Uterus (tissue), 4 donors: ENCODE measurements at places on chromosomes 11 and 22.

GRCh38 chr22:43600265-43600664 is 188.5 kb downstream of the MPPED1 start:
- no peaks in the 10 kb centered on the region for H3K36me3 ChIP-seq
- H3K4me3 ChIP-seq, result no peak overlapping the region
- no peaks in the 10 kb centered on the region for H3K4me1 ChIP-seq
- no peaks in the 10 kb centered on the region for H3K27me3 ChIP-seq

- DNase-seq, result no peak
- H3K4me1 ChIP-seq, result no peaks in the 10 kb centered on the region
- no peaks in the 10 kb centered on the region for H3K27me3 ChIP-seq
- no peak overlapping the region for H3K4me3 ChIP-seq
- no peak overlapping the region for H3K27ac ChIP-seq
- H3K36me3 ChIP-seq, result no peaks in the 10 kb centered on the region
These were observed 154.2 kb downstream of the LARGE1 start for GRCh38 chr22:33766091-33766490.

- no peaks in the 10 kb centered on the region for H3K36me3 ChIP-seq
- DNase-seq, result no peak
- H3K27me3 ChIP-seq, result no peaks in the 10 kb centered on the region
- H3K27ac ChIP-seq, result no peak overlapping the region
- no peaks in the 10 kb centered on the region for H3K4me1 ChIP-seq
These were observed 336 bp upstream of the LIF start for GRCh38 chr22:30246814-30247376.

DNA sequence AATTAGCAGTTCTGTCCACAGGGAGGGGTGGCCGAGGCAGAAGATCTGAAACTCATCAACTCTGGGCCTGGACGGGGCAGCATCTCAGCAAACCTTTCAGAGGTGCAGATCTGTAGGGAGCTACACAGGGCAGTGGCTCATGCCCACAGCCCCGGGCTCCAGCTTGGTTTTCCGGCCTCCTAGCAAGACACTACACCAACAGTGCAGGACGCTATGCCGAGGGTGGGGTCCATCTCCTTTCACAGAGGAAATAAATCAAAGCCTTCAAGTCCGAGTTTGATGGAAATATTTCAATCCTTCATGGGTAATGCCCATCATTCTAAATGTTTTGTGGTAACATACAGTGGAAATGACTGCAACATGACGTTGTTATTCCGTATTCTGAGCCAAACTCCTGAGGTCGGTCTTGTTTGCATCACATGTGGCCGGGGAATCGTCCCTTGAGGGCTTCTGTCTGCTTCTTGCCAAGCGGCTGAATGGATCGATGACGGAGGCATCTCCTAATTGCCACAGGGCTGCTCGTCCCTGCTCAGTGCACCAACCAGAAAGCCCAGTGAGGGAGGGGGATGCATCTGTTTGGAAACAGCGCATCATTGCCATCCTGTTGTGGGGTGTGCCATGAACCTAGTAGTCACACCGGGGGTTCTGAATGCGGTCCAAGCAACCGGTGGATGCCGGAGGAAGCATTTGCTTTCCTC is 30.0 kb downstream of the LINC01488 start:
- H3K27me3 ChIP-seq, result no peaks in the 10 kb centered on the region
- no peak for DNase-seq
- H3K36me3 ChIP-seq, result no peaks in the 10 kb centered on the region
- H3K4me3 ChIP-seq, result no peak overlapping the region
- no peak overlapping the region for H3K27ac ChIP-seq
- no peaks in the 10 kb centered on the region for H3K4me1 ChIP-seq

- H3K27ac ChIP-seq, result no peak overlapping the region
- H3K36me3 ChIP-seq, result no peaks in the 10 kb centered on the region
- no peaks in the 10 kb centered on the region for H3K4me1 ChIP-seq
These were observed 22.1 kb downstream of the HEPHL1 start for GRCh38 chr11:94043241-94043640.

GRCh38 chr11:26134481-26135355 is 197.2 kb upstream of the ANO3 start:
- no peaks in the 10 kb centered on the region for H3K27me3 ChIP-seq
- H3K4me1 ChIP-seq, result no peaks in the 10 kb centered on the region
- DNase-seq, result no peak
- H3K27ac ChIP-seq, result no peak overlapping the region
- H3K4me3 ChIP-seq, result no peak overlapping the region

GRCh38 chr22:50715250-50715649 is 22.8 kb upstream of the ACR start:
- DNase-seq, result no peak
- no peak overlapping the region for H3K27ac ChIP-seq
- no peak overlapping the region for H3K4me3 ChIP-seq
- H3K36me3 ChIP-seq, result no peaks in the 10 kb centered on the region
- no peaks in the 10 kb centered on the region for H3K27me3 ChIP-seq
- H3K4me1 ChIP-seq, result no peaks in the 10 kb centered on the region

- H3K27ac ChIP-seq, result peak overlapping the region; percentile 94
- H3K27me3 ChIP-seq, result no peaks in the 10 kb centered on the region
- H3K36me3 ChIP-seq, result no peaks in the 10 kb centered on the region
- no peak overlapping the region for H3K4me3 ChIP-seq
- DNase-seq, result no peak
- H3K4me1 ChIP-seq, result peaks cover 12% of the 10 kb centered on the region
These were observed 81.5 kb upstream of the BID start for GRCh38 chr22:17855572-17856290.

DNA sequence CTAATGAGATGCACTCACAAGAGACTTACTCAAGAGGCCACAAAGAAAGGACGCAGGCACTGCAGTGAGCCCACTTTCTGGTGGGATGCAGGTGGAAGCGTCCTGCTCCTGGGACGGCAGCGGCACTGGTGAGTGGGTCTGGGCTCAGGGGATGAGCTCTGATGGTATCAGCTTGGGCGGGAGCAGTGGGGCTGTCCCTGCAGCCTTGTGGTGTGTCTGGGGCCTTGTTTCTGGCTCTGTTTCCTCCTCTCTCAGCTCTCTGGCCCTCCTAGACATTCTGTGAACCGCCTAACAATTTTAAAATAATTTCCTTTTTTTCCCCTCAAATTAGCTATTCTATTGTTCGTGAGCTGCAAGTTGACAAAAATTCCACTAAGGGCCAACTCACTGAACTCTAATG is 8.8 kb upstream of the ST14 start:
- no peaks in the 10 kb centered on the region for H3K4me1 ChIP-seq
- no peaks in the 10 kb centered on the region for H3K27me3 ChIP-seq
- H3K36me3 ChIP-seq, result no peaks in the 10 kb centered on the region
- no peak overlapping the region for H3K4me3 ChIP-seq
- no peak overlapping the region for H3K27ac ChIP-seq

DNA sequence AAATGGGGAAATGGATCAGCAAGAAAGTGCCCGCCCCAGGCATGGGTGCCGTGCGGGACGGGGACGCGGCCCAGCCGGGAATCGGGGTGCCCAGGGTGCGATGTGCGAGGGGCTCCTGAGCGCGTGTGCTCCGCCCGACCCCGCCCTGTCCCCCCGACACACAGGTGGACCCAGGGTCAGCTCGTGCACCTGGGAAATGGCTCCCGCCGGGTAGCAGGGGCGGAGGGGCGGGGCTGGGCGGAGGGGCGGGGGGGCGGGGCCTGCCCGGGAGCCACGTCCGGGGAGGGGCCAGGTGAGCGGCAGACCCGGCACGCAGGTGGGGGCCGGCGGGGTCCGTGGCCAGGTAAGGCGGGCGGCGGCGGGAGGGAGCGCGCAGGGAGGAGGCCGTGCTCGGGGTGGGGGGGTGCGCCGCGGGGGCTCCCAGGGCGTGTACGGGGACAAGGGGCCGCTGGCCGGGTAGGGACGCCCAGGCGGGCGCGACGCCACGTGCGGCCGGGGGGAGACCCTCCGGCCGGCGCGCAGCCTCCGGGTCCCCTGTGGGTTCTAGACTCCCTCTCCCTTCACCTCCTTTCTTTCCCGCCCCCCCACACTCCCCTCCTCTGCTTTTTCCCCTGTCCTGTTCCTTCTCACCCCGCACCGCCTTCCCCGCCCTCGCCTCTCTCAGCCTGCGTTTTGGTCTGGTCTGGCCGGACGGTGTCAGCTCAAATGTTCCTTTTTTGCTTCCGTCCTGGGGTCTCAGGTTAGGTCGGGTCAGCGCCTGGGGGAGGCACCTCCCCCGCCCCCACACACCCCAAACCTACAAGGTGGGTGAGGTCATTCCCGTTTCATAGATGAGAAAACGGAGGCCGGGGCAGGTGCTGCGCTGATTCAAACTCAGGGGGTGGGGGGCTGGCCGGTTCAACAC is at the start of gene ARHGAP8:
TSS of gene ARHGAP8 (plus strand) at position 291 of the 904 bp plus-strand sequence. CDS start 33,953 bp downstream, outside the sequence.
- no peaks in the 10 kb centered on the region for H3K4me1 ChIP-seq
- no peak for DNase-seq
- H3K27ac ChIP-seq, result no peak within 1 kb of the TSS
- no peaks in the 10 kb centered on the region for H3K36me3 ChIP-seq
- H3K27me3 ChIP-seq, result no peaks in the 10 kb centered on the region
- H3K4me3 ChIP-seq, result no peak within 1 kb of the TSS

DNA sequence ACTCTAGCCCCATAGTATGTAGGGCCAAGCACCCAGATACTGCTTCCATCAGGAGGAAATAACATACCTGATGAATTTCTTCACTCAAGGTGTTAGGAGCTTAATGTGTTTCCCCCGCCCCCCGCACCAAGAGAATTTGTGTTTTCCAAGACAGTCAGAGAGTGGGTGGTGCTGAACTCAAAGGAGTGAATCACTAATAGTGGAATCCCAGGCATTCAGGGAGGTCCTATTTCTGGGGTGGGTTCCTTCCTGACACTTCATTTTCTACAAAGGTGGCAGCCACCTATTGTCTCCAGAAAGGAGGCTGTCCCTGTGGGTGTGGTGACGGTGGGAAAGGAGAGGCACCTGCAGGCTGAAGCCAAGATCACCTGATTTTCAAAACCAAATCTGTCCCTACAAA is 50.8 kb upstream of the ELF5 start:
- H3K4me3 ChIP-seq, result no peak overlapping the region
- no peak overlapping the region for H3K27ac ChIP-seq
- no peak for DNase-seq

DNA sequence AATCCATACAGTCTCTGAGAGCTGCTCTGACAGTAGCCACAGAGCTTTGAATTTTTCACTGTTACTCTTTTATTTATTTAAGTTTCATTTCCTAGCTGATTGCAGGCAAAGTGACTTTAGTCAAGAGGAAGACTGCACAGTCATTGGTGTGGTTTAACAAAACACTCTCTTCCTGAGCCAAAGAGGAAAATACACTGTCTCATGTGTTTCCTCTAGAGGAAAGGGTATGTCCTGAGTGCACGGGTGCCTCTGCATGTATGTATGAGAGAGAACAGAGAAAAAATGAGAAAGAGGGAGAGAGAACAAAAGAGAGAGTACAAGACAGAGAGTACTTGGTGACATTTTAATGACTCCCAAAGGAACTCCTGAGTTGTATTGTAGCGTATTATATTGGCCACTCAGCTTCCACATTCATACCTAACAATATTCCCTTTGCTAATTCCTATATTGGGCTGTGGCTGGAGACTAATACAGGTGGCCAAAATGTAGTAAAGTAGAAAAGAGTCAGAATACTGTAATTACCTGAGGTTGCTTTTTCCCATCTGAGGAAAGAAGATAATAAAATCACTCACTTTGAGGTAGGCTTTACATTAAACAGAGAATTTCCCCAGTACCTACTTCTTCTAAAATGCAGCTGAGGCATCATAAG is at the start of gene OR4D9:
TSS of gene OR4D9 (plus strand) at position 599 of the 649 bp plus-strand sequence. CDS start 3,374 bp downstream, outside the sequence.
- no peak within 1 kb of the TSS for H3K4me3 ChIP-seq
- no peaks in the 10 kb centered on the region for H3K36me3 ChIP-seq
- no peak within 1 kb of the TSS for H3K27ac ChIP-seq
- DNase-seq, result no peak

DNA sequence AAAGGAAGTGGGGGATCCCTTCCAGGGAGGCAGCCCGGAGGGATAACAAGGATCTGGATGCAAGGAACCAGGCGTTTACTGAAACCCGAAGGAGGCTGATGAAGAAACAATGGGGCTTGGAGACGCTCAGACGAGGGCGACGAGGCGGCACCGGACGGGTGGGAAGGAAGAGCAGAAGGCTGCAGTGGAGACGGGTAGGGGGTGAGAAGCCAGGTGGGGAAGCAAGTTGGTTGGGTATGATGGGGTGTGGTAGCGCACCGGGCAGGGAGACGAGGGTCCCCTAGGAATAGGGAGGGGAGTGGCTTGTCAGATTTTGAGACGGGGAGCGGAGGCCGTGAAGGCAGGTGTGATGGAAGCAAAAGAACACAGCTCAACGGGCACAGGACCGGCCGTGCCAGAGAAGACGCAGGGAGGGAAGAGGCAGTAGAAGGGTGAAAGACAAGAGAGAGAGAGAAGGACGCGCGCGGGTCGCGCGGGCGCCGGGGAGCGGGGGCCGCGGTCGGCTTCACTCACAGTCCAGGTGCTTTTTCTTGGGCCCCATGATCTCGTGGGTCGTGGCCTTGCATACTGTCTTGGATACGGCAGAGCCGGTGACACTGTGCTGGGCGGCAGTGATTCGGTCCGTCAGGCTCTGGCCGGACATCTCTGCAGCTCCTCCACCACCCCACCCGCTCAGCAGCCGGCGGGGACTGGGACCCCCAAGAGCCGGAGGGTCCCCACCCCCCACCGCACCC is 579 bp downstream of the PICALM start:
- no peaks in the 10 kb centered on the region for H3K4me1 ChIP-seq
- no peaks in the 10 kb centered on the region for H3K27me3 ChIP-seq
- no peaks in the 10 kb centered on the region for H3K36me3 ChIP-seq
- H3K4me3 ChIP-seq, result peak overlapping the region; percentile 93
- DNase-seq, result no peak
- peak overlapping the region; percentile 98 for H3K27ac ChIP-seq

GRCh38 chr22:44231233-44231632 is 50.5 kb downstream of the PARVG start:
- H3K4me3 ChIP-seq, result no peak overlapping the region
- no peaks in the 10 kb centered on the region for H3K36me3 ChIP-seq
- DNase-seq, result no peak
- no peaks in the 10 kb centered on the region for H3K27me3 ChIP-seq
- H3K4me1 ChIP-seq, result no peaks in the 10 kb centered on the region

DNA sequence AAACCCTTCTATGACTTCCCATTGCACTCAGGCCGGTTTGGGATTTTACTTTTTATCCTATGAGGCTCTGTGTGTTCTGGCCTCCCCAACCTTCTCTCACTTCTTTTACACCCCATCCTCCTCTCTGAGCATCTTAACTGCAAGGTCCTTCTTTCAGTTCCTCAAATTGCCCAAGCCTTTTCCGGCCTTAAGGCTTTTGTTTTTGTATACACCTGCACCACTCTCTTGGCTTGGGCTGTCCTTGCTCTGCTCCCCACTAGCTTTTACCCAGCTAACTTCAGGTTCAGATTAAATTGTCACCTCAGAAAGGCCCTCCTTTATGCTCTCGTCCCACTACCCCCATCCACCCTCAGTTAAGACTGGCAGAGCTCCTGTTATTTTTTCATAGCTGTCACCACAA is 55.5 kb downstream of the FAM83F start:
- H3K4me3 ChIP-seq, result no peak overlapping the region
- H3K27ac ChIP-seq, result no peak overlapping the region
- no peaks in the 10 kb centered on the region for H3K36me3 ChIP-seq

GRCh38 chr11:35590412-35590811 is 27.8 kb upstream of the FJX1 start:
- H3K27me3 ChIP-seq, result no peaks in the 10 kb centered on the region
- H3K27ac ChIP-seq, result no peak overlapping the region
- no peak overlapping the region for H3K4me3 ChIP-seq
- H3K4me1 ChIP-seq, result peaks cover 6% of the 10 kb centered on the region
- DNase-seq, result no peak

GRCh38 chr22:29022101-29022817 is 39.4 kb downstream of the C22orf31 start:
- H3K4me1 ChIP-seq, result no peaks in the 10 kb centered on the region
- H3K27me3 ChIP-seq, result no peaks in the 10 kb centered on the region
- H3K36me3 ChIP-seq, result no peaks in the 10 kb centered on the region

- H3K4me3 ChIP-seq, result no peak overlapping the region
- peak; percentile 61 for DNase-seq
- no peaks in the 10 kb centered on the region for H3K36me3 ChIP-seq
- H3K4me1 ChIP-seq, result peaks cover 6% of the 10 kb centered on the region
- H3K27me3 ChIP-seq, result no peaks in the 10 kb centered on the region
- no peak overlapping the region for H3K27ac ChIP-seq
These were observed 49.3 kb downstream of the SCUBE1 start for GRCh38 chr22:43293655-43294392.
